Activated T-helper 17 cell treated with anti-CD3 and anti-CD28 coated beads, Interleukin-2, amount 50 U/mL, for 72 hours (primary cell): ENCODE measurements at places on chromosomes 4 and X.

GRCh38 chr4:3293401-3294391 lies 875 bp downstream of the RGS12 start:
- ATAC-seq, result no peak

DNA sequence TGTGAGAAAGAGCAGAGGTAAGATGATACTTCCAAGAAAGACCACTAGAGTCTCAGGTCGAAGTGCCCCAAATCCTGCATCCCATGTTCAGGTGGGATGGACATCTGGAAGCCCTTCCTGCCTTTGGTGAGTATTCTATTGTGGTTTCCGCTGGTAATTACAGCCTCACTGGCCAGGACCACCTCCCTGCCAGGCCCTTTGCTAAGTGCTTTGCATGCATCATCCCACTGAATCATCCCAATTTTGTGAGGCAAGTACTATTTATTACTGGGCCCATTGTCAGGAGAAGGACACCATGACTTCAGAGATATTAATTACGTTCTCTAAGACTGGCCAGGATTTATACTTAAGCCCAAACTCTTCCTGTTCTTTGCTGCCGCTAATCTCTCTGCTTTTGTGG lies 10.7 kb upstream of the PASD1 start:
- no peak for ATAC-seq

DNA sequence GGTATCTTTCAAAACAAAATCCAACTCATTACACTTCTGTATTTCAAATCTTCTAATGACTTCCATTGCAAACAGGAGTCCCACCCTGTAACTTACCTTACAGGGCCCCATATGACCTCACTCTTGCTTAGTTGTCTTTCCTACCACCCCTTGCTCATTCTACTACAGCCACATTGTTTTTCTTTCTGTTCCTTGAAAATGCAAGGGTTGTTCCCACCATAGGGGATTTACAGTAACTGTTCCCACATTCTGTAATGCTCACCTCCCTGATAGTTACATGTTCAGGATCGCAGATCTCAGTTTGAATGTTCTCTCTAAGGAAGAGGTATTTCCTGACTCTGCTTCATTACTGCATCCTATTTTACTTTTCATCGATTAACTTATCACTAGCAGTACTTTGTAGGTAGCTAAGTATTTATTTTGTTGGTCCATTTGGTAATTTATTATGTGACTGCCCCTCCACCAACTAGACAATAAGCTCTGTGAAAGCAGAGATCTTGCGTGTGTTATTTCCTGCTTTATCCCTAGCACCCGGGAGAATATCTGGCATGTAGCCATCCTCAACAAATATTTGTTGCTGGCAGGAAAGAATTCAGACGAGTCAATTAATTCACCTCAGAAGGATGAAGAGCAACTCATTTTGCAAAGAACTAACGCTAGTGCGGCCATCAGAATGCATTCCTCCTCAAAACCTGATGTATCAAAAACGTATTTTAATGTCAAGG lies 21.4 kb downstream of the MAOB start:
- ATAC-seq, result no peak

GRCh38 chr4:89483833-89484232 lies 176.2 kb upstream of the GPRIN3 start:
- ATAC-seq, result no peak

- no peak for ATAC-seq
Measured at GRCh38 chr4:111494471-111494870, 650.8 kb upstream of the FAM241A start.

- no peak for ATAC-seq
Measured at GRCh38 chr4:94813221-94813620, 55.5 kb downstream of the BMPR1B start.

GRCh38 chr4:67725981-67726380 lies 25.0 kb upstream of the UBA6 start:
- ATAC-seq, result no peak

DNA sequence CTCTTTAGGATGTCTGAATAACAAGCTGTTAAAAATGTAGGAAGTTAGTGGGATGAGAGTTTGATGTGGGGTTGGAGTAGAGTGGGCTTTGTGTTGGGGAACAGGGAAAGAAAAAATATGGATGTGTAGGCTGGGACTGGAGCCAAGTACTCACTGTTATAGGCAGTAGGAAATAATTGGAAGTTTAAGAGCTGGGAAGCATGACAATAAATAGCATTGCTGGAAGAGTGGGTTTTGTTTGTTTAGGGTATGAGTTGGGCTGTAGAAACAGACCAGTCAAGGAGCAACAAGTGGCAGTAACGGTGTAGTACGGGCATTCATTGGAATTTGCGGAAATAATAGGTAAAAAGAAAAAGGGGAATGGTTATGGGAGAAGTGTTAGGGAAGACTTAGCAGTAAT lies 81.6 kb downstream of the KDM6A start:
- ATAC-seq, result no peak

DNA sequence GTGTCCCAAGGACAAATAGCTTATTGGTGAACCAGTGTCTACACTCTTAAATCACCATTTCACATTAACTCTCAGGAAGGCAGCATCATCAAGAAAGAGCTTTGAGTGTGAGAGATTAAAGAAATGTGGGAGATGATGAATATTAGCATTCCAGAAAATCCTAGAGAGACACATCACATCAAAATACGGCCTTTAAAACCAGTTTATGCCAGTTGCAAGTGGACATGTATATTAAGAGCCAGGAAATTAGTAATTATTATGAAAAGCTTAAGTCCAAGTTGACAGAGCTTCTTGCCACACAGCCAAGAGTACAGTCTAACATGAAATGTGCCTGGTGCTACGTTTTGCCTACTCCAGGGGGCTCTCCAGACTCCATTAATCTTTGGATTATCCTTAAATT lies 503.0 kb upstream of the BOD1L1 start:
- no peak for ATAC-seq

DNA sequence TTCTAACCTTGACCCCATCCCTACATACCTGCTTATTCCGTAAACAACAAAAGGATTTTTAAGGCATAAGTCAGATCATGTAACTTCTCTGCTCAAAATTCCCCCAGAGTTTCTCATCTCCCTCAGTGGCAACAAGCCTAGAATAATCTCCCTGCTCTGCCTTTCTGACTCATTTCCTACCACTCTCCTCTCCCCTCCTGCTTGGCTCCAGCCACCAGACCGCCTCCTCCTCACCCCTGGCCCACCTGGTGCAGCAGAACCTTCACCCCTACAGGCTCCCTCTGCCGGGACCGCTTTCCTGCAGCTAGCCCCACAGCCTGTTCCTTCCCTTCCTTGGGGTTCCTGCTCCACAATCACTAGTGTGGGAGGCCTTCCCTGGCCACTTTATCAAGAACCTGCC lies 32.1 kb downstream of the TSPAN5 start:
- peak; percentile 94 for ATAC-seq

DNA sequence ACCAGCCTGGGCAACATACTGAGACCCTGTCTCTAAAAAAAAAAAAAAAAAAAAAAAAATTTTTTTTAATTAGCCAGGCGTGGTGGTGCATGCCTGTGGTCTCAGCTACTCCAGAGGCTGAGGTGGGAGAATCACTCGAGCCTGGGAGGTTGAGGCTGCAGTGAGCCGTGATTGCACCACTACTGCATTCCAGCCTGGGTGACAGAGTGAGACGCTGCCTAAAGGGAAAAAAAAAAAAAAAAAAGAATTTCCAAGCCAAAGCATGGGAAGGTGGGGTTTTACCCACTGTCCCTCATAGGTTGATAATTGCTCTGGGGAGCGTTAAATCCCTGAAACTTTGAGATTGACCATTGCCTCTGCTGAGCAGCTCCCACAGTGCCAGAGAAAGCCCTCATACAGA lies 427.5 kb downstream of the BCOR start:
- ATAC-seq, result no peak
